ENCODE measurements at places on chromosomes 5 and 9.

- no peak overlapping the region for H3K27ac ChIP-seq
- no peak overlapping the region for H3K4me3 ChIP-seq
- H3K4me1 ChIP-seq: no peaks in the 10 kb centered on the region
- no peaks in the 10 kb centered on the region for H3K36me3 ChIP-seq
These were observed 91.8 kb upstream of the FER start for GRCh38 chr5:108655750-108656450.

- peak; percentile 11 for DNase-seq
- no peaks in the 10 kb centered on the region for H3K4me1 ChIP-seq
- no peaks in the 10 kb centered on the region for H3K27me3 ChIP-seq
- no peaks in the 10 kb centered on the region for H3K36me3 ChIP-seq
- H3K4me3 ChIP-seq: no peak overlapping the region
These were observed 10.9 kb downstream of the AQP3 start for GRCh38 chr9:33436445-33436844.

DNA sequence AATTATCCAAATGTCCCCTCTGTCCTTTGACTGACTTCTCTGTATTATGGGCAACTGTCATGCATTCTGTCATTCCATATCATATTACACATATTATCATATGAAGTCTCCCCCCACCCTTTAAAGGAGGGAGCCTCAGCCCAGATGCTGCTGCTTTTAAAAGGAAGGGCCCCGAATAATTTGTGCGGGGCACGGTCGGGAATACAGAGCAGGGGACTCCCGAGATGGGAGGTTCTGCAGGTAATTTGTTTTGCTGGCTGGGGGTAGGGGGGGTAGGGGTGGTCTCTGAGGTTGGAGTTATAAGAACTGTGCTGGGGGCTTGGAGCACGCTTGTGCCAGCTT, 10.1 kb upstream of the LHX2 start:
- DNase-seq: no peak
- no peaks in the 10 kb centered on the region for H3K36me3 ChIP-seq
- H3K4me1 ChIP-seq: peaks cover 86% of the 10 kb centered on the region
- peak overlapping the region; percentile 15 for H3K27ac ChIP-seq
- peak overlapping the region; percentile 83 for H3K4me3 ChIP-seq

DNA sequence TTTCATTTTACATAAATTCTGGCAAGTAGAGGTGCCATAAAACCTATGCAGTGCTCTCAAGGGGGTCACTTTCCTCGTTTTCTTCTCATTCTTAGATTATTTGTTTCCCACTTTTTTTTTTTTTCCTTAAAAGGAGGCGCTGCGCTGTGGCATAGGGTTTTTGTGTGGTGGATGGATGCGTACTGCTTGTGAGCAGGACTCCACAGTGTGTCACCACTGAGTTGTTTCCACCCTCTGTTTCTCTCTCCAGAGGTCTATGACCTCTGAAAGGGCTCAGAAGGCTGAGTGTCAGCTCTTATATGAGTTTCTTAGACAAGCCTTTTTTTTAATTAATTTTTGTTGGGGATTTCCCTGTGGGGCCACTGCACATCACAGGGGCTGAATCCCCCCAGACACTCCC, 13.6 kb upstream of the CLTB start:
- H3K36me3 ChIP-seq: no peaks in the 10 kb centered on the region
- H3K4me3 ChIP-seq: no peak overlapping the region
- H3K4me1 ChIP-seq: no peaks in the 10 kb centered on the region
- no peak overlapping the region for H3K27ac ChIP-seq
- no peaks in the 10 kb centered on the region for H3K27me3 ChIP-seq

DNA sequence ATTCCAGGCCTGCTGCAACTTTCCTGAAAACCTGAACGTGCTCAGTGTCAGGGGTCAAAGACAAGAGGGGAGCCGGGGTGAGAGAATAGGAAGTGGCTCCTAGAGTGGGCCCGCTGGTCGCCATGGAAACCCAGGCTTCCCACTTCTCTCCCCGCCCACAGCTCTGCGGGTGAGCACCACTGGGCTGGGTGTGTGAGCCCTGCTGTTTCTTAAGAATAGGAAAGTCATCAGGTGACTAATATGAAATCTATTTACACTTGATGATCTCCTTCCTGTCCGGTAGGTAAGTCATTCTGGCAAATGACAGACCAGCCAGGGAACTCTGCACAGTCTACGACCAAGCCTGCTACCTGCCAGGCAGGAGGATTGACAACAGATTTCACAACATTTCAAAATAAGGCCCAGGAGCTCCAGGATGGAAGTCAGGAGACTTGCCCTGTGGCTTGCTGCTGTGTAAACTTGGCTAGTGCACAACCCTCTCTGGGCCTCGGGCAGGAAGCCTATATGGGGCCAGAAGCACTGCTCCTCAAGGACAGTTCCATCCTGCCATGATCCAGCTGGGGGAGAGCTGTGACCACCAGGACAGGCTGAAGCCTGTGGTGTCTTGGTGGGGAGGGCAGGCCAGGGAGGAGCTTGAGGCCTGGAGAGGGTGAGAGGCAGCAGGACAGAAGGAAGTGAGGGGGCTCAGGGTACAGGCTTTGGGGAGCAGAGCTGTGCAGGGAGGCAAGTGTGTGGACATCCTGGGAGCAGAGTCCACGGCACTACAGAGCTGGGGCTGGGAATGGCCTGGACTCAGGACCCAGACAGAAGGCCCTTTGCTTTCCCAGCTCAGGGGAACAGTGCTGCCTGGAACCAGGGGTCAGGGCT, 60.6 kb downstream of the SHB start:
- H3K4me3 ChIP-seq: no peak overlapping the region
- H3K36me3 ChIP-seq: no peaks in the 10 kb centered on the region
- no peaks in the 10 kb centered on the region for H3K27me3 ChIP-seq

All from neural progenitor cell (in vitro differentiated cells).